Fibroblast of skin of scalp (primary cell): ENCODE measurements at places on chromosomes 16 and 17.

- no peak for DNase-seq
Observed at GRCh38 chr17:15967706-15968399, 22.9 kb downstream of the ADORA2B start.

GRCh38 chr16:49545741-49546448 lies 172.3 kb downstream of the C16orf78 start:
- DNase-seq = no peak

DNA sequence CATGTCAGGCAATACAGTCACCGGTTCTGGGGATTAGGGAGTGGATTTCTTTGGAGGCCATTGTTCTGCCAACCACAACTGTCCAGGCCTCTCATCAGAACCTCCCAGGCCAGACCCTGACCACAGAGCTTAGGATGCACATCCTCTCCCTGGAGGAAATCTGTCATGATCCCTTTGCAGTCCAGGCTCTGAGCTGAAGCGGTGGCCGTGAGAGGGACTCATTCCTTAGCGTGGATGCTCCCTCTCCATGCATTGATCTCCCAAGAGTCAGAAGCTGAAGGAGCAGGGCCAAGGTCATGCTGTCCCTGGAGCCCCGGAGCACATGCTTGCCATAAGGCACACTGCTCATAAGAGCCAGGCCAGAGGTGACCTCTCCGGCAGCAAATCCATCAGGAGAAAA lies 181.4 kb downstream of the COPRS start:
- no peak for DNase-seq

GRCh38 chr17:57785022-57785421 lies 39.9 kb upstream of the CCDC182 start:
- no peak for DNase-seq

DNA sequence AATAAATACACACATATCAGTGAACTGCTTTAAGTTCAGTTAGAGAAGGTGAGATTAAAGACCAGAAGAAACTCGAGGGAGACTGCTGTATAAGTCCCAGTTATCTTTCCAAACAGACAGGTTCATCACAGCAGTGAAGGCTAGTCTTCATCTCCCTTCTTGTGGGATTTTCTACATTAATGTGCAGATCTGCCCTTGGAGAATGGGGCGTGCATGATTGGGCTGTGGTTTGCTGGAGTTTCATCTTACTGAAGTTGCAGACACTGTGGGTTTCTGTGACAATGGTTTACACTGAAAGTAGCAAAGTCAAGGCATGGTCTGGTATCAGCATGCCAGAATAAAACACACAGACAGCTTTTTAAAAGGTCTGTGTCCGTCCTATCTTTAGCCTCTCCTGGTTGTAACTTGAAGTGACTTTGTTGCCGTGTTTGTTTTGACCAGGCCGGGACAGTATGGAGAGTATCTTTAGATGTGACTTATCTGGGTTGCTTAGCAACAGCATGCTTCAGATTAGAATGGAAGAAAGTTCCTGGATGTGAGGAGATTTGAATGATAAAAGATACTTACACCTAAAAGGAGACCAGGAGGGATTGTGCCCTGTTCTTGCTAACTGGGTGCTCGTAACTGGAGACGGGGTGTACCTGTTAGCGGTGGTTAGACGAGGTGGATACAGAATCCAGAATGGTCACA lies 16.1 kb downstream of the NAA60 start:
- no peak for DNase-seq

DNA sequence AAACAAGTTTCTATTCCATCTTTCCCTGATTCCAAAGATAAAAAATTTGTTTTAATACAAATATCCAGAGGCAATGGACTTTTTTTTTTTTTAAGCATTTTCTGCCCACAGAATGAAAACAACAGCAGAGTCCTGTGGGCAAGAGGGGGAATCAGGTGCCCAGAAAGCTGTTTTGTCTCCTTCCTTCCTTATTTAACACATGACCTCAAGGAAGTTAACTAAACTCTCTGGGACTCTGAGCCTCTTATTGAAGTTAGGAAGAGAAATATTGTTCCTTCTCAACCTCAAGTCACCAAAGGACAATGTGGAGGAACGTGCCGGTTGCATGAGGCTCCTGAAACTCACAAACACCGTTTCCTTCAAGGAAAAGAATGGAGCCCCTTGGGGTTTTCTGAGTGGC lies 34.9 kb downstream of the LITAF start:
- no peak for DNase-seq

DNA sequence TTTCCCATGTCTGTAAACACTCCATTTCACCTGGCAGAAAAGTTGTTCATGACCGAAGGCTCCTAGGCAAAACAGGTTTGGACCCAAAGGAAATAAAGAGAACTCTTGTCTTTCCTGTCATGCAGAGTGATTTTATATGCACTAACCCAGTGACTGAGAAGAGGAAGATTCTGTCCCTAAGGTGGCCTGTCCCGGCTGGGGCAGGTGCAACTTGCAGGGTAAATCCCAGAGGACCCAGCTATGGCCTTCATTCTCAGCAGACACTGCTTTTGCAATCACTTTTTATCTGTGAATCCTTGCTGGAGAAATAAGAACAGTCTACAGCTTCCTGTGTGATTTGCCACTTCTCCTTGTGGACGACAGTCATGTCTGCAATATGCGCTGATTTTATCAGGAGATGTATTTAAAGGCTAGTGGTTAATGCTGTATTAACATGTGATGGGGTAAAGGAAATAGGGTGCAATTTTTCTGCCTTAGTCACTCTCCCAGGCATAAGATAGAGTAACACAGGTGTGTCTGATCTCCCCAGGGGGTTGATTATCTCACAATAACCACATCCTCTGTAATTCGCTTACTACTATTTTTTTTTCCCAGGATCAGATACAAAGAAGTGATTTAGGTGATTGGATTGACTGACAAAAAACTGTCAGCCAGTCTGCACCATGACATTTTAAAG lies 696.8 kb upstream of the SOX9 start:
- no peak for DNase-seq

DNA sequence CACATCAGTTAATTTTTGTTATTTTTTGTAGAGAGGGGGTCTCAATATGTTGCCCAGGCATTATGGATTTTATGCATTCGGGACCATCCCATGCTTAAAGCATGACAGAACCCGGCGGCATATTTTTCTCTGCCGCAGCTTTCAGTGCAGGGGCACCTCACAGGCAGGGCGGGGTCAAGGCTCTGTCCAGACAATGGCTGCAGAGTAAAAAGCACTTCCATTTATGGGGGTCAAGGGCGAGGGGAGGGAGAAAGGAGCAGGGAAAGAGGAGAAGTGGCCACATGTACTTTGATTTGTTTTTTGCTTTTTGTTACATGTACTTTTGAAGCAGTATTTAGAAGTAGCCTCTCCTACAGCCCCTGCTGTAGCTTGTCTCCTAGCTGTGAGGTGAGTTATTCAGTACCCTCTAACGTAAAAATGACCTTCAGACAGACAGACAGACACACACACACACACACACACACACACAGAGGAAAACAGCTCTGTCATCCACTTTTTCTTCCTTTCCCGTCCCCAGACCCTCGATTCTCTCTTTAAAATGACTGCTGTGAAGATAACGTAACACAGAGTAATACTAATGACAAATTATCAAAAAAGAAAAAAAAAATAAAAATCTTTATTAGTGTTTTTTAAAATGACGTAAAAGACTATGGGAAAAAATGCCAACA lies 856 bp upstream of the SCPEP1 start:
- DNase-seq = no peak

- DNase-seq = peak; percentile 22
Observed at GRCh38 chr16:23729503-23730424, 16.7 kb upstream of the ERN2 start.

DNA sequence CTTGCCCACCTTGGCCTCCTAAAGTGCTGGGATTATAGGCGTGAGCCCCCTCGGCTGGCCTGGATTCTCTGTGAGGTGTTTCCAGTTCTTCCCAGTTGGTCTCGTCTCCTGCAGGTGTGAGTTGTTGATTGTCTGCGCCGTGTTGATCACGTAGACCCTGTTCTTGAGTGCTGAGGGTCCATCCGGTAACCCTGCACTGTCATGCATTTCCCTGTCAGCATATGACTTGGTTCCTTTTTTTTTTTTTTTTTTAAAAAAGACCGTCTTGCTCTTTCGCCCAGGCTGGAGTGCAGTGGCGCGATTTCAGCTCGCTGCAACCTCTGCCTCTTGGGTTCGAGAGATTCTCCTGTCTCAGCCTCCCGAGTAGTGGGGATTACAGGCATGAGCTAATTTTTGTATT lies 17.3 kb downstream of the MGRN1 start:
- no peak for DNase-seq

DNA sequence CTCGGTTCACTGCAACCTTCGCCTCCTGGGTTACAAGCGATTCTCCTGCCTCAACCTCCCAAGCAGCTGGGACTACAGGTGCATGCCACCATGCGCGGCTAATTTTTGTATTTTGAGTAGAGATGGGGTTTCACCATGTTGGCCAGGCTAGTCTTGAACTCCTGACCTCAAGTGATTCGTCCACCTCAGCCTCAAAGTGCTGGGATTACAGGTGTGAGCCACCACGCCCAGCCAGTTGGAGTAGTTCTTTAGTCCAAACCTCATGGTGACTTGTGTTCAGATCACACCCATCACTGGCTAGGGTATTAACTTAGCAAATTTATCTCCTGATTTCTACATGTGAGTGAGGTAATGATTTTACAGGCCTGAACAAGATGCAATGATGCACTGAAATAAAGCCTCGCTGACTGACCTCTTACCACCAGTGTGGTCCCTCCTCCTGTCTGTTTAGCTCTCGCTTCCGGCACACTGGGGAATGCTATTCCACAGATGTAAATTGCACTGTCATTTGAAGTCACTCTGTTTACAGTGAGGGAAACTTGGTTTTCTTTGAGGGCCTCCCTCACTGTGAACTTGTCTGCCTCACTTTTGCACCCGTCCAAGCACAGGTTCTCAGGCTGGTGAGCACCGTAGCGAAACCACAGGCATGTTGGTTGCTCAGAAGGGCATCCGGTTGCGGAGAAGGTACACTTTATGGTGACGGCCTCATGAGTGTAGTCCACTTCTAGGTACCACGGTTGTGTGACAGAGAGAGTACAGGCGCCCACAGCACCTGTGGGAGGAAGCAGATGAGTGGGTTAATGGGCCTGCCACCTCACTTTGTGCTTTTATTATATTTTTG lies 5.5 kb downstream of the IGSF6 start:
- no peak for DNase-seq

DNA sequence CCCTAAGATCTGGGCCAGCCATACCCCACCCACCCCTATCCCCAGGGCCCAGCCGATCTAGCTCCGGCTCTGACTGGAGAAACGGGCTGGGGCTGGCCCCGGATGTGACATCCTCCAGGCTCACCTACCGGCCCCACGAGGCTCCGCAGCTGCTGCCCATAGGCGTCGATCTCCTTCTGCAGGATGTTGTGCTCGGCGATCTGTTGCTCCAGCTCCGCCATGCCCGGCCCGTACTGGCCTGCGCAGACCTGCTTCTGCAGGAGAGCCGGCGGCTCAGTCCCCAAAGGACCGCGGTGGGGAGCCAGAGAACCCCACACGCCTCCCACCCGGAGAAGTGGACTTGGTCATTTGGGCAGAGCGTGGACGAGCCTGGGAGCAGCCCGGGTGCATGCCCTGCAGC lies 4.8 kb downstream of the EVPL start:
- no peak for DNase-seq

DNA sequence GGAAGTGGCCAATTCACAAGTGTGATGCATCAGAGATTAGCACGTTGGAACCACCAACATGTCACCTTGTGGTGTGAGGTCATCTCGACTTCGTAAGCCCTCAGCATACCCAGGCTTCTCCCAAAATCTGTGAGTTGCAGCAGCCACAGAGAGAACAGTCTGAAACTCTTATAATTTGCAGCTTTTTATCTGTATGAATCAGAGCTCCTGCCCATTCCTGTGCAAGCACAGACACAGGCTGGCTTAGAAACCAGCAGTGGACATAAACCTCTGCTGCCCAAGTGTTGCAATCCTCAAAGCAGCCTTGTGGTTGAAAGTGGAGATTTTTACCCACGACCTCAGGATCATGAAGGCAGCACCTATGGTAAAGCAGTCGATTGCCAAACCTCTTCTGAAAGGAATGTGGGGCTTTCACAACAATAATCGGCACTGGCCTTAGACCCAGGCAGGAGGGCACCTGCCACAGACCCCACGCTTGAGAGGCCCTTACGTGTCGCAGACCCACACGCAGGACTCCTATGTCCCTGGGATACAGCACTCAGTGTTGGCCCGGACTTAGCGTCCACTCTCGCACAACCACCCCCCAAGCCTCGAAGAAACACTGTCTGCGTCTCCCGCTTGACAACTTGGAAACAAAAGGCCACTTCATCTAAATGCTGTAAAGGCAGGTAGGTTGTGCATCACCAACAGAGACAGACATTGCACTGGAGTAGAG lies 24.5 kb upstream of the OSGIN1 start:
- no peak for DNase-seq

DNA sequence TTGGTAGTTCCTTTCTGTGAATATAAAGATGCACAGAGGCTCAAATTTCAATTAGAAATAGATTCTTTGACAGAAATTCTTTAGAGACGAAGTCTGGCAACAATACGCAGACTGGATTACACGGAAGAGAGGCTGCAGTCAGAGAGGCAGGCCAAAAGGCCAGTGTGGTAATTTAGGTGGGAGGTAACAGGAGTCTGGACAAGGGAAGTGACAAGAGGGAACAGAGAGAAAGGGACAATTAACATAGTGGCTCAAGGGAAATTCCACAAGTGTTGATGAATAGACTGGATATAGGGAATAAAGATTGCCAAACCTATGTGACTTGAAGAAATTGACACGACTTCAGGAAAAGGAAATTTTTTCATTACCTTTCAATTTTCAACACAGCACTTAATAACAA lies 54.6 kb downstream of the STX8 start:
- no peak for DNase-seq

DNA sequence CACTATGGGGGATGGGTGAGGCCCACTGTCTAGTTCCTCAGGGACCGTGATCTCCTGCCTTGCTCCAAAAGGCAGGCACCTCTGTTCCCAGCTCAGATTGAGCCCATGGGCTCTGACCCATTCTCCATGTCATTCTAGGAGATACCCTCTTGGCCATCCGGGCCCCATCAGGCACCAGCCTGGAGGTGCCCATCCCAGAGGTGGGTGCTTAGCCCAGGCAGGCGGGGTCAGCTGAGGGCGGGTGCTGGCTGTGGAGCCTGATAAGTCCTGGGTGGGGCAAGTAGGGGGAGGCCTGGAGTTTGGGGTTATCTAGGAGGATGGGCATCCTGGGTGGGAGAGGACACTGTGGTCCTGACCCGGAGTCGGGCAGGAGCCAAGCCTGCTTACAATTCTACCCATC lies 2.3 kb downstream of the E2F4 start:
- no peak for DNase-seq

- peak; percentile 60 for DNase-seq
Observed at GRCh38 chr16:75244225-75244809, 7.1 kb downstream of the BCAR1 start.

DNA sequence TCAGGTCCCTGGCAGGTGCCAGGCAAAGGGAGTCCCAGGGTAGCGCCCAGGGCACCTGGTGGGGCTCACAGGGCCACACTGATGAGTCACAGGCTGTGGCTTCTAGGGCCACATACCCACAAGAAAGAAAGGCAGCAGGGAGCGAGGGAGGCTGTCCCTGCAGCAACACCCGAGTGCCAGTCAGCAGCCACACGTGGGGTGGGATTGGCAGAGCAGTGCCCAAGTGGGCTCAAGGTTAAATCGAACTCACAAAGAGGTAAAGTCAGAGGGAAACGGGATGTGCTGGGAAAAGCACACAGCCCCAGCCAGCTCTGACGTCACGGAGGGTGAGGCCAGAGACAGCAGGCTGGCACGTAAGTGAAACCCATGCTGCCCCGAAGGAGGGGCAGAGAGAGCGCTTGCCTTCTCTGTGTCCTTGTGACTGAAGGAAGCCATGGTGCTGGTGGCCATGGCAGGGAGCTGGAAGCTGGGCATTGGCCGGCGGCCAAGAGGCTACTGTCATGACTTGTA lies 33.8 kb downstream of the FA2H start:
- no peak for DNase-seq
